A549 treated with Mapracorat at 1 μM for 4 hours (cell line): ENCODE measurements at places on chromosomes 3 and 15. TPM values are rescaled to one million over a fixed set of nuclear protein-coding genes. Genes with fewer than 3 reads are reported as not detected.

The CYP1A1 gene
- 1.2 to 2.2 TPM (median 1.6 TPM) in 5 replicates for total RNA-seq

The WDR93 gene
- 0.07 to 0.25 TPM (median 0.19 TPM) in 5 replicates for total RNA-seq

The FYTTD1 gene
- 22.8 to 32.3 TPM (median 26.9 TPM) in 5 replicates for total RNA-seq

The GOLGA6D gene
- total RNA-seq = 0.07 to 0.14 TPM in 2 of 5 replicates, not detected in the others

The FANCD2OS gene
- total RNA-seq = not detected in 5 replicates

The NEK10 gene
- total RNA-seq = 0.56 to 1.1 TPM (median 0.74 TPM) in 5 replicates

The LRRC49 gene
- 4.3 to 7.1 TPM (median 5.4 TPM) in 5 replicates for total RNA-seq

The PLA1A gene
- 0.26 to 0.80 TPM (median 0.40 TPM) in 5 replicates for total RNA-seq

The TNIK gene
- total RNA-seq = 1.6 to 2.3 TPM (median 1.9 TPM) in 5 replicates

The NR2E3 gene
- 0.08 to 0.31 TPM (median 0.25 TPM) in 5 replicates for total RNA-seq

The SENP8 gene
- total RNA-seq = 1.7 to 2.0 TPM (median 1.8 TPM) in 5 replicates

The SUCNR1 gene
- total RNA-seq = 0.06 to 0.16 TPM (median 0.12 TPM) in 5 replicates

The HHLA2 gene
- total RNA-seq = 0.09 TPM in 1 of 5 replicates, not detected in the others

The PRSS50 gene
- not detected in 5 replicates for total RNA-seq

The PTPN23 gene
- 15.2 to 22.7 TPM (median 22.1 TPM) in 5 replicates for total RNA-seq

The MESP2 gene
- total RNA-seq = 0.27 to 0.72 TPM (median 0.46 TPM) in 5 replicates

The ZNF80 gene
- total RNA-seq = not detected in 5 replicates

The TUSC7 gene
- total RNA-seq = not detected in 5 replicates

The KBTBD13 gene
- total RNA-seq = not detected in 5 replicates

The LRRC31 gene
- total RNA-seq = not detected in 5 replicates

The CHCHD6 gene
- total RNA-seq = 16.2 to 23.2 TPM (median 21.4 TPM) in 5 replicates

The C3orf70 gene
- total RNA-seq = 0.02 to 0.05 TPM (median 0.04 TPM) in 3 of 5 replicates, not detected in the others

The CELSR3 gene
- total RNA-seq = 2.8 to 4.7 TPM (median 4.4 TPM) in 5 replicates

The OXTR gene
- total RNA-seq = 8.2 to 10.6 TPM (median 10.2 TPM) in 5 replicates

The CEP19 gene
- total RNA-seq = 2.1 to 2.7 TPM (median 2.6 TPM) in 5 replicates

The RPN1 gene
- total RNA-seq = 153 to 173 TPM (median 163 TPM) in 5 replicates
